ENCODE measurements at places on chromosomes 7 and 10. TPM values are rescaled to one million over a fixed set of nuclear protein-coding genes. Genes with fewer than 3 reads are reported as not detected.

GLCCI1 gene
- 9.1 TPM for total RNA-seq

PTPRN2 gene
- 7.4 TPM for total RNA-seq

CNPY1 gene
- not detected for total RNA-seq

CADPS2 gene
- 25.5 TPM for total RNA-seq

KCP gene
- 1.2 TPM for total RNA-seq

SPDYE16 gene
- not detected for total RNA-seq

HOXA1 gene
- total RNA-seq = 0.74 TPM

CFAP70 gene
- 1.5 TPM for total RNA-seq

SLC26A5 gene
- not detected for total RNA-seq

GRCh38 chr10:88838766-88839350 is 12.8 kb downstream of the ANKRD22 start:
- no peak for DNase-seq

DNA sequence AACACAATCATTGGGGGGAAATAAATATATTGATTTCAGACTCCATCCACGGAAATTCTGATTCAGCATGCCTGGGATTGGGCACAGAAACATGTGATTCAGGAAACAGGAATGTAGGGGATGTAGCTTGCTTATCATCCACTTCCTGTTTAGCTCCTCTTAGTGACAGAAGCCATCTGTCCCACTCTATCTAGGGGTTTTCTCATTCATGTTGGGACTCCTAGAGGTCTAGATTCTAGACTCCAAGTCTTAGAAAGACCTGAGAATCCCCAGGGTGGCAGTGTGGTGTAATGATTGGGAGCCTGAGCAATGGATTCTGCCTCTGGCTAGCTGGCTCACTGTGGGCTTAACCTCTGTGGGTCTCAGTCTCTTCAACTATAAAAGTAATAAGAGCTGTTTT is 67.9 kb downstream of the CDK1 start:
- no peak for DNase-seq

- DNase-seq = no peak
These were observed 366.6 kb upstream of the PFKP start for GRCh38 chr10:2700626-2701305.

DNA sequence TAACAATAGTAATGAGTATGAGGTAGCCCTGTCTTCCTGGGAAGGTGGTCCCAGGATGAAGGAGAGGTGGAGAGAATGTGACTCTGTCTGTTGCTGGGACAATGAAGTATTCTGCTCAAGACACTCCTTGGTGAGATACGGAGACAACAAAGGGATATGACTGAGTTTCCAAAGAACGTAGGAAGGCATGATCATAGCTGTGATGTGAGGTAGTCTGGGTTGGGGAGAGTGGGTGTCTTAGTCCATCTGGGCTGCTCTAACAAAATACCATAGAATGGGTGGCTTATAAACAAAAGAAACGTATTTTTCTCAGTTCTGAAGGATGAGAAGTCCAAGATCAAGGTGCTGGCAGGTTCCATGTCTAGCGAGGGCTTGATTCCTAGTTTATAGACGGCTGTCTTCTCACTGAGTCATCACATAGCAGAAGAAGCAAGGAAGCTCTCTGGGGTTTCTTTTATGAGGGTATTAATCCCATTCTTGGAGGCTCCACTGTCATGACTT is 84.9 kb upstream of the RHOBTB1 start:
- DNase-seq = no peak

DNA sequence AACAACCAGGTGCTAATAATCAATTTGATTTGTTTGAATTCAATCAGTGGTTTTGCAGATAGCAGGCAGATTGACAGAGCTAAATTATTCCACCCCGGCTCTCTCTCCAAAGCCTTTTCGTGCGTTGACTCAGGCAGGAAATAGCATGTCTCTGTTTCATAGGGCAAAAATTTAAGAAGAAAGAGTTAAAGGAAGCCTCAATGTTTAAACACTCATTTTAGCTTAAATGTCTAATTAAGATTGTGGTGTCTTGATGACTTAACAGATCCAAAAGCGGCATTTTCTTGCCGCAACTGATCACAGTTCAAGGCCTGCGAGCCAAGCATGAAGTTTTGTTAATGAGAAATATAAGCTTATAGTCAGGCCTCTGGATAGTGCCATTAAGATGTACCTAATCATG is 1051.1 kb upstream of the AUTS2 start:
- no peak for DNase-seq

DNA sequence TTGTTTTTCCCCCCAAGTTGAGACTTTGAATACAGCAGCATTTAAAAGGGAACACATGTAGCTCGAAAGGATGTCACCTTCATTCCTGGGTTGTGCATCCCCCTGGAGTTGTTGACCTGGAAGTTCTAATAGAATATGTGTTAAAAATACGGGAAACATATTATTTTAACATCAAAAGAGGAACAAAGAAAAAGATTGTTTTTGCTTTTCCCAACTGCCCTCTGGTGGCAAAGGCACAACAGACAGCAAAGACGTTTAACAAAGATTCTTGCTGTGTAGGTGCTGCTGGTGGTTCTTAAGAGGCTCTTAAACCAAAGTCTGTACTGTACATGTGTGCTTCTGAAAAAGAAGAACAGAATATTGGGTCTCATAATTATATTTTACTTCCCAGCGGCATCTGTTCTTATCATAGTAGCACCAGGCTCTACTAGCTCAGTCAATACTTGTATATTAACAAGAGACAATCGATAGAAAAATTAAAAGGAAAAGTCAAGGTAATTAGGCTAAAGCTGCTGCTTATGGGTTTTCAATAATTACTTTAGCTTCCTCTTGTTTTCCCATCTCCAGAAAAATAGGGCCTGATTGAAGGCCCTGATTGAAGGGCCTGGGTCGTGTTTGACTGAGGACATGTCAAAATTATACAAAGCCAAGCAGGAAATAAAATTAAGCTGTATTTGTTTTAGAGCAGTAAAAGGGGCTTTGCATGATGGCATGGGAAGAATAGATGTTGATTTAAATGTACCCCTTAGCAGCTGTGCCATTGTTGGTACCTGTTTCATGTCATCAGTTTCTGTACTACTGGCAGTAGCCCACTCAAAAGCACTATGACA is 384.2 kb upstream of the LRGUK start:
- DNase-seq = no peak

DNA sequence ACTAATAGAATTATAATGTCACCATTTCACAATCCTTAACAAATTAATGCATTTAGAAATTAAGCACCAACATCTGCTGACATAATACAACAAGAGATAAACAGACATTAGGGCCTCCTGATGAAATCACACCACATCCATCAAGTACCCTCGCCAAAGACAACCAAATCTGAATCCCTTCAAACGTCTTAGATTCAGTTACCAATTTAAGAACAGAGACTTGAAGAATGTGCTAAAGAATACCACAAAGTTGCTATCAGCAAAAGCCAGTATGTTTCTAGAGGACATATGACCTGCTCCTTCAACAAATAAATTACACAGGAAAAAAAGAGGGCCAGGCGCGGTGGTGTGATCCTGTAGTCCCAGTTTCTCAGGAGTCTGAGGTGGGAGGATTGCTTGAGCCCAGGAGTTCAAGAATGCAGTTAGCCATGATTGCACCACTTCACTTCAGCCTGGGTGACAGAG is 144.5 kb downstream of the REEP3 start:
- DNase-seq = no peak

DNA sequence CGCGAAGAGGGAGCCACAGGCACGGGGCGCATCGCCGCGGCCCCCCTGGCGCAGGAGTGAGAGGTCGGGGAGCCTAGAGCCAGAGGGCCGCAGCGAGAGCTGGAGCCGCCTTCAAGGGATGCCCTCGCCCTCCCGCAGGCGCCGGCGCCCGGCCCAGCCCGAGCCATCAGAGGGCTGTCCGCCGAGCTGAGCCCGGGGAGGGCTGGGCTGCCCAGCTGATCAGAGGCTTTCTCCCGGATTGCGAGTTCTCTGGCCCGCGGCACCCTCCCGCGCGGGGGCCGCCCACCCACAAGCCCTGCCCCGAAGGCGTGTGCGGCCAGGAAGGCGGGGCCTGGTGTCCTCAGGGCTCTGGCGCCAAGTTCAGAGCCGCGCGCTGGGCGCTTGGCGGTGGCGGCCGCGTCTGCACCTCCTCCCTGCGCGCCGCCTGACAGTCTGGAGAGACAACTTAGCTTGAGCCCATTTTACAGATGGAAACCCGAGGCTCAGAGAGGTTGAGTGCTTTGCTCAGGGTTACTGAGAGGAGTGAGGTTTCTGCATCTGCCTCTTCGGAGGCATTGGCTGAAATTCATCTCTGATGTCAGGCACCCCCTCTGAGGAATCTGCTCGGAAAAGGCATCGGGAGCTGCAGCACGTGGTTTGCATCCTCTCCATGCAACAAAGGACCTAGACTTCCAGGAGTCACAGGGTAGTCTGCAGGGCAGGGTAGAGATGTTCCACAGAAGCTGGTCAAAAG is 3.8 kb upstream of the ANTXRL start:
- DNase-seq = peak; percentile 96

GRCh38 chr10:80542053-80542452 is 4.4 kb downstream of the SH2D4B start:
- no peak for DNase-seq

- DNase-seq = no peak
These were observed 10.7 kb downstream of the LDB1 start for GRCh38 chr10:102109166-102110116.

GRCh38 chr7:28083164-28083997 is 97.2 kb downstream of the JAZF1 start:
- peak; percentile 82 for DNase-seq

- no peak for DNase-seq
These were observed 244.6 kb downstream of the SORCS1 start for GRCh38 chr10:106919871-106920282.

DNA sequence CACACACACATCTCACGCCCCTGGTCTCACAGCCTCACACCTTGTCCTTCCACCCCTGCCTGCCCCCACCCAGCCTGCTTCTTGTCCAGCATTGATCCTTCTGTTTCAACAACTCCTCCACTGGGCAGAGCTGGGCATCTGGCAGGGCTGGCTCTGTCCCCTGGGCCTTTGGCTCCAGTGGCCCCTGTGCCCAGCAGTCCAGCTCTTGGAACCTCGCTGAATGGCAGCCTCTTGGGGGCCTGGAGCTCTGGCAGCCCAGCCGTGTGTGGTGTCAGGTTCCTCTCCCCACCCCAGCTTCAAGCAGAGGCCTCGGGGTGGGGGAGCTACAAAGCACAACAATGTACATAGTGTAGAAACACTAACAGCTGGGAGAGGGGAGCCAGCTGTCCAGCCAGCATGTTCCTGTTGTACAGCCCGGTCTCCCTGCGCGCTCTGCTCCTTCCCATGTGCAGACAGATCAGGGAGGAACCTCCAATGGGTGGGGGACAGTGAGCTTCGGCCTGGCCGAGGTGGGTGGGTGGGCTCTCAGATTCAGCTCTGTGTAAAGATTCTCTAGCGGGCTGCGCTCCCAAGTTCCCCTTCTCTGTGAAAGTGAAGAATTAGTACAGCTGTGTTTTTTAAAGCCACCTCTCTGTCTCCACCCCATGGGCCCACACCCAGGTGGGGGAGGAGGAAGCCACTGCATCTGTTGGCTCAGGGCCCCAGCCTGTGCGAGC is 19.4 kb downstream of the ZMIZ2 start:
- DNase-seq = peak; percentile 90

DNA sequence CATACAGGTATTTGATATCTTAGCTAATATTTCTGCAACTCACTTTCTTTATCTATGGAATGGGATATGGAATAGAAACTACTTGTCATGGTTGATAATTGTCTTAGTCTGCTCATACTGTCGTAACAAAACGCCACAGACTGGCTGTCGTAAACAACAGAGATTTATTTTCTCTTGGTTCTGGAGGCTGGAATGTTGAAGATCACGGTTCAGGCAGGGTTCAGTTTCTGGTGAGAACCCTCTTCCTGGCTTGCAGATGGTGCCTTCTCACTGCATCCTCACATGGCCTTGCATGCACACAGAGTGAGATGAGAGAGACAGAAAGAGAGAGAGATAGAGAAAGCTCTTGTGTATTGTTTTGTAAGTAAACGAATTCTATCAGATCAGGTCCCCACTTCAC is 332.7 kb upstream of the MAGI2 start:
- DNase-seq = no peak

GRCh38 chr10:74244097-74244685 is 93.2 kb downstream of the ADK start:
- no peak for DNase-seq

All from vagina (tissue), 2 donors.